Stimulated activated CD8-positive, alpha-beta memory T cell treated with anti-CD3 and anti-CD28 coated beads, Interleukin-7, amount 100 ng/mL, for 48 hours (primary cell): ENCODE measurements at places on chromosomes 2 and 18.

GRCh38 chr2:45173513-45173912 is 164.3 kb upstream of the SIX2 start:
- no peak for DNase-seq

DNA sequence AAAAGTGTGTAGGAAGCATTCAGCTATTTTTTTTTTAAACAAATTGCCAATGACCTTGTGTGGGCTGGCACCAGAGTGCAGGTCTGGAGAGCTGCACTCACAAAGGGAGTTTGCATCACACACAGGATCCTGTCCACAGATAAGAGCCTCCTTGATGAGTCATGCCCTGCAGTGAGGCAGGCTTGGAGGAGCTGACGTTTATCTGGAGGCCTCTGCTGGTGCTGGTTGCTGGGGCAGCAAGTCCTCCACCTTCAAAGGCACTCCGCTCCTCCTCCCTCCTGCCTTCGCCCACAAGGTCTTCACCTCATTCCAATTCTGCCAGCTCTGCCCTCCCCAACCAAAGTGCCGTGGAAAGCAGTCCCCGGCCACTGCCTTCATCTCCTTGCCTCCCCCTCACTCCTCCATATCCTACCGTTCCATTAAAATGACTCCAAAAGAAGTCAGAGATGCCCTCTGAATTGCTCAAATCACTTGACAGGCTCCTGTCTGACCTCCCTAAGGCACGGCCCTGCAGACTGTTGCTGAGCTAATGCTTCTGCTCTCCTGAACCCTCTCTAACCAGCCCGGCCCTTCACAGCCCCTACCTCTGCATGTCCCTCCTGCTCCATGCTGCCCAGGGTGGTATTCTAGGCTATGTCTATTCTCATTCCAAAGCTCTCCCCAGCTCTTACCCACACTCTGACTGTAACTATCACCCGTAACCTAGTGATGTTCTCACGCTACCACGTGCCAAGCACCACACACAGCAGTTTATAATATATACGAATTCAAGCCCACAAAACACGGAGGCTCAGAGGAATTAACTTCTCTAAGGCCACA is 30.9 kb downstream of the LONRF2 start:
- DNase-seq: peak; percentile 16

DNA sequence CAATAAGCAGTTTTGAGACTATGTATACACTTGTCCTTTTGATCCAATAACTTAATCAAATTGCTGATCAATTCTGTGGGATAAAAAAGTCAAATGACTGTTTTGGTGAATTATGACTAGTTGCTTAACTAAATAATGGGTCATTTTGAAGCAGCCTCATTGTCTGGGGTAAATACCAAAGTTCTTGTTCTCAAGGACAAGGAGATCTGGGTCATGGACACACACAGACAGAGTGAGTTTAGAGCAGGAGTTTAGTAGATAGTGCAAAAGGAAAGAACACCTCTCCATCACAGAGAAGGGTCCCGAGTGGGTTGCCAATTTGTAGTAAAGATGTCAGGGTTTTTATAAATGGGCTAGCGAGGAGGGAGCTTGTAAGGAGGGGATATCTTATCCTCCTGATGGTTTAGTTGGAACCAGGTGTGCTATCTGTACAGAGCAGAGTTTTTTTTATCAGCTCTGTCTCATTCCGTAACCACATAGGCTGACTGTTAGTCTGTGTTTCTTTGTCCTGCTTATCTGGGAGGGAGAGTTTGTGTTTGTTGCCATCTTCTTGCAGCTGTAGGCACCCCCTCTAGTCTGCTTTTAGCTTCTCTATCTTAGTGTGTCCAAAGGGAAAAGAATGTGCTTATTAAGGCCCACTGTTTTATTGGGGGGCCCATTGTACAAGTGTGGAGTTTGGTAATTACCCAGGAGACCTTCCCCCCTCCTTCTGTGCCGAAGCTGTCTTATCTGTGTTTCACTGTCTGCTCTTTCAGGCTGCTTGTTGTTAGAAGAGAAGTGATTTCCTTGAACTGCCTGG is 48.7 kb upstream of the C1GALT1C1L start:
- no peak for DNase-seq

GRCh38 chr18:48719974-48720654 is 181.3 kb downstream of the CTIF start:
- no peak for DNase-seq

DNA sequence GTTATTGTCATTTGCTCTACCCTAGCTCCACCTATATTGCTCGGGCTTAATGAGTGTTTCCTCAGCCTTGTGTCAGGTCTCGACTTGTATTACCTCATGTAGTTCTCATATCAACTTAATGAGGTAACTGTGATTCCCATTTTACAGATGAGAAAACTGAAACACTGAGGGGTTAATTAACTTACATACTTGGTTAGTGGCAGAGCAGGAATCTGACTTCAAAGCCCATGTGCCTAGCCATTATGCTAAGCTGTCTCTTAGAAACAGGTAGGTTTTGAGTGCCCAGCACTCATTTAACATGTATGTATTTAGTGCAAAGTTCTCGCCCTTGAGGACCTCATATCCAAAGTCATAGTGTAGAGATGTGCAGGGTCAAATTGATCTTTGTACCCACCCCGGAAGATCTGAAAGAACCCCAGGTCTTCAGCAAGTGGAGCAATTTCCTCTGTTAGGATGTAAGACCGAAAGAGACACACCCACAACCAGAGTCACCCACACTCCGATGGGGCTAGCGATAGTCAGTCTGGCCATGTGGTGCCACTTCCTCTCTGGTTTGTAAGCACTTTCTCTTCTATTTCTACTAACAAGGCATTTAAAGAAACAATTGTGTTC is 121.0 kb upstream of the SLC39A10 start:
- DNase-seq: peak; percentile 44

GRCh38 chr2:122451040-122451439 is 695.6 kb downstream of the TSN start:
- no peak for DNase-seq

- no peak for DNase-seq
Observed at GRCh38 chr18:12741351-12741750, 38.5 kb downstream of the PSMG2 start.

DNA sequence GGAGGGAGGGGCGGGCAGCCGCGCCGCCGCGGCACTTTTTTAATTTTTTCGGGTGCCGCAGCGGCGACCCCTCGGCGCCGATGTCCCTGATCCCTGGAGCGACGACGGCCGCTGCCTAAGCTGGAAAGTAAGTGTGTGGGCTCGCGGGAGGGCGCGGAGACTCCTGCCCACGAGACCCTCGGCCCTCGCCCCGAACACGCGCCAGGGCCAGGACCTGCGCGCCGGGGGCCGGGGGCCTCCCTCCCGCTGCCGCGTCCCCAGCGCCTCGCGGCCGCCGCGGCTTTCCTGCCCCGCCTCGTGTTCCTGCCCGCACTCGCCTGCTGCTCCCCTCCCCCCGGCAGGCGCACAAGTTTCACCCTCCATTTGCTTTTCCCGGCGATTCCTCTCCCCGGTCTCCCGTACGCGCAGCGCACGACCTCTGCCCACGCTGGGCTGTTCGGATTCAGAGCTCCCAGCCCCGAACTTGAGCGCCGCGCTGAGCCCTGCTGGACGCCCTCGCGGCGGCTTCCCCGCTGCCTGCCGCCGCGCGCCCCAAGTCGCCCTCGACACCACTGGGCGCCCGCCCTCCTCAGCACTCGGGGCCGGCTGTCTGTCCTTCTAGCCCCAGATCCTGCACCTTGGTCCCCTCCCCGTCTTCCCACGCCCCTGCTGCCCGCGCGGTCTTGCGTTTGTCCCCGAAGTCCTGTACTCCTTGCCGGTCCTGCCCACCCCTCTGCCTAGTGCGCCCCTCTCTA is 507 bp downstream of the PKP4 start:
- DNase-seq: peak; percentile 20

DNA sequence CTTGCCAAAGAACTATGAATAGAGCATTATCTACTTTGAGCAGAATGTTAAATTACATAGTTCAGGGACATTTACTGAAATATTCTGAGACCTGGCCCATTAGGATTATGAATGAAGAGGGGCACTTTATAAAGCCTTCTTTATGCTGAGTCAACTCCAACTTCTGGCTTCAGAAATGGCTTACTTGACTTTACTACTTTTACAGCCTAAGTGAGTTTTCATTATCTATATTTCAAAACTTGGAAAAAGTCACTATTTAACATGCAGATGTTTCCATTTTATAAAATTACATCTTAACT is 37.7 kb downstream of the SESTD1 start:
- no peak for DNase-seq

DNA sequence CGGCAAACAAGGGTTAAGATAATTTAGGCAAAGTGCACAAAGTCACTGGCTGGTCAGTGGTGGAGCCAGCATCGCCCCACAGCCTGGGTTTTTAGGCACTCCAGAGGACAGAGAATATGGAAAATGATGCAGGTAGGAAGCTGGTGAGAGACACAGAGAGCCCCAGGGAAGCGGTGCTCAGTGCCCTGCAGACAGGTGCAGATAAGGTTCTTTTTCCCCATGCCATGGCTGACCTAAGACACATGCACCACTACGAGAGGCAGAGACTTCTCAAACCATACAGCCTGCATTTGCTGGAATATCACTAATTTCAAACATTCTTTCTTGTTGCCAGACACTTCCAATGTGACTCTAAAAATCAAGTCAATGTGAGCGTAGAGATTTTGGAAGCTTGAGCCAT is 205.7 kb upstream of the APCDD1 start:
- DNase-seq: no peak

GRCh38 chr2:144836635-144837350 is 316.9 kb upstream of the ZEB2 start:
- DNase-seq: no peak

DNA sequence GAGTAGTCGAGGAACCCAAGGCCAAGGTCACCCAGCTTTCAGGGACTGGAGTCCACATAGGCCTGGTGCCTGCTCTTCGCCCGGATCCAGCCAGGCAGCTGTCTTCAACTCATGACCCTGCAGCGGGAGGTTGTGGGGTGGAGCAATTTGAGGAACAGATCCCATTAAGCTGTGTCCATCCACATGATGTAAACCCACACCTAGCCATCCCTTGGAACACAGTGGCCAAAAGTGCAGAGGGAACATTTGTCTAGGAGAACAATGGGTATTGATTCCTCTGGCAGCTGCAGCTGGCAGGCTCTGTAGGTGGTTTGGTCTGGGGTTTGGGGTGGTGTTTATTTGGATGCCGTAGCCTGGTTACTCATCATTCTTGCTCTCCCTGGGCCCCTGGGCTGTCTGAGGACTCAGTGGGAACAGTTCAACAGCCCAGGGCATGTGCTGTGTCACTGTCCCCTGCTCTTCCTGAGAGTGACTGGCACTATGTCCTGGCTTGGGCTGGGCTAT is 99.4 kb downstream of the TFCP2L1 start:
- no peak for DNase-seq

GRCh38 chr2:220034426-220035130 is 407.1 kb downstream of the SLC4A3 start:
- no peak for DNase-seq

DNA sequence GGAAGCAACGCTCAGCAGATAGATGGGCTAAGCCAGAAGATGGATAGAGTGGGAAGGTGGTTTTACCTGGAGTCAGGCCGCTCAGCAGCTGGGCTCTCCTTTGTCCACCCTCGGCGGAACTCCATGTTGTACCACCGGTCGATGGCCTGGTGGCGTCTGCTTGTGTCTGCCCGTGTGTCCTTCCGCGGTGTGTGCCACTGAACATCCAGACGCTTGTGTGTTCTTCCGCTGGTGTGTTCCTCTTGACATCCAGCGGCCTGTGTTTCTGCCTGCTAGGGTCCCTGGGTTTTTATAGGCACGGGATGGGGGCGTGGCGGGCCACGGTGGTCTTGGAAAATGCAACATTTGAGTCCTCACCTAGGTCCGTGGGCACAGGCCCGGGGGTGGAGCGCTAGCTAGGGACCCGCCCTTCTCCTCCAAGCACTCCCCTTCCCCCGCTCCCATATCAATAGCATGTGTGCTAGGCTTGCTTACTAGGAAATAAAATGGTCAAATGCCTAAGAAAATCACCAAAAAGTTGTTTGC is 1431.7 kb upstream of the ACVR2A start:
- DNase-seq: no peak

GRCh38 chr2:49404108-49404507 is 249.8 kb upstream of the FSHR start:
- no peak for DNase-seq

GRCh38 chr18:30992231-30992630 is 50.3 kb downstream of the DSC3 start:
- DNase-seq: no peak

GRCh38 chr2:85864654-85865053 is 24.1 kb downstream of the ST3GAL5 start:
- no peak for DNase-seq

- DNase-seq: no peak
Observed at GRCh38 chr18:44036501-44036900, 644.2 kb upstream of the SETBP1 start.

DNA sequence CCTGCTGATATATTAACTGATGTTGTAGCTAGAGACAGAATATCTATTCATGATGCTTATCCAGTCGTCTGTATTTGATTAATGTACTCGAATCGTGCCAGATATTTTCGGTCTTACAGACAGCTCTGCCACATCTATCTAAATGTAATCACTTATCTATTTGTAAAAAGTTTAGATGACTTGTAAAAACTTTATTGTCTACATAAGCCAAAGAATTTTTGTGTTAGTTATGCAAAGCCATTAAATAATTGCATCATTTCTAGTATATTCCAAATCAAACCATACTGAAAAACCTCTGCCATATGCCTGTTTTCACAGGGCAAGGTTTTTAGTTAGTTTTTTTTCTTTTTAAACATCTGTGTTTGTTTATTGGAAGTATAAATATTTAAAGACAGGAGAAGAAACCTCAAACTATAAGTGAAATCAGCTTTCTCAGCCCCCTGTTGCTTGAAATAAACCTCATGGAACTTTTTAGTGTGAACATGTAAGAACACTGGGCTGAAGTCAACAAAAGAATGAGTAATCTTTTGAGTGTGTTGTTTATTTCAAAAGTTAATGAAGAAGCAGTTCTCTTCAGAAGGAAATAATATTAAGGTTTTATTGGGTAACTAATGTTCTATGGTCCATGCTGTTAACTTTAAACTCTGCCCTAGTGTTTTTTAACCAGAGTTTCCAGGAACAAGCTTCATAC is 657.6 kb upstream of the SYT4 start:
- no peak for DNase-seq
